ENCODE measurements at places on chromosomes 6 and 20. TPM values are rescaled to one million over a fixed set of nuclear protein-coding genes. Genes with fewer than 3 reads are reported as not detected.

The GCNT2 gene
- 50.0 TPM for total RNA-seq

The PPP1R3G gene
- 0.45 TPM for total RNA-seq

The HLA-G gene
- not detected for total RNA-seq

The SLC22A2 gene
- not detected for total RNA-seq

The MTFR2 gene
- not detected for total RNA-seq

The KCNK17 gene
- not detected for total RNA-seq

The TAGAP gene
- total RNA-seq: 2.9 TPM
